ENCODE measurements at places on chromosomes 4 and X. TPM values are rescaled to one million over a fixed set of nuclear protein-coding genes. Genes with fewer than 3 reads are reported as not detected.

MAGEA2B gene
- total RNA-seq, result not detected

- no peak for DNase-seq
These were observed 765 bp downstream of the ENOPH1 start for GRCh38 chr4:82430964-82431745.

REELD1 gene
- total RNA-seq, result not detected

ADGRG4 gene
- total RNA-seq, result not detected

- no peak for DNase-seq
These were observed 48.7 kb downstream of the STIM2 start for GRCh38 chr4:26909369-26909768.

All from Caki2 (cell line).